ENCODE measurements at places on chromosomes 3 and 15.
A peak's percentile ranks its signal among the peaks of the same experiment; 100 is the strongest.

DNA sequence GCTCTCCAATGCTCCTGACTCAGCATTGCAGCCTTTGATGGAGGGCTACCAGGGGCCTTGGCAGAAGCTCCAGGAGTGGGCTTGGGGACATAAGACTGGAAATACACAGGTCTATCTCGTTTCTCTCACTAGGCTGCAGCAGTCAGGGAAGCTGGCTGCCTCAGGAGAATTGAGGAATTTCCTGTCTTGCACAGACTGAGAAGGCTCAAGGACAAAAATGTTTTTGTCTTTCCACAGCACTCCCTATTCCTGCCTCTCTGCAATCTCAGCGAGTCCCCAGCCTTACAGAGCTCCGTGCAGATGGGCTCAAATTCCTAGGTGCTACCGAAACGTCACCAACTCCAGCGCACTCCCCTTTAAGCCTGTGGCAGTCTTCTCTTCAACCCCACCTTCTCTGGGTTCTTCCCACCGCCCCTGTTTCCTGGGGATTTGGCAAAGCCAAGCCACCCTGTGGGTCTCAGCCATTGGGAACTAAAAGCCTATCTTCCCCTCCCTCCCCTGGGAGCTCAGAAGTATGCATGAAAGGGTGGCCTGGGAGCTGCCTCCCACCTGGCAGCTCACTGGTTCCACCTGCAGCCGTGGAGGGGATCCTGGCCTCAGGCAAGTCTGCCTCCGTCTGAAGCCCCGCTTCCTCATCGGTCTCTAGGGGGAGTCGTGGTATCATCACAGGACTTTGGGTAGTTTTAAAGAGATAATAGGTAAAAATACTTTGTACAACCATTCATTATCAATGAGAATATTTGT lies 322.6 kb upstream of the FRG2C start:
- ATAC-seq = no peak

DNA sequence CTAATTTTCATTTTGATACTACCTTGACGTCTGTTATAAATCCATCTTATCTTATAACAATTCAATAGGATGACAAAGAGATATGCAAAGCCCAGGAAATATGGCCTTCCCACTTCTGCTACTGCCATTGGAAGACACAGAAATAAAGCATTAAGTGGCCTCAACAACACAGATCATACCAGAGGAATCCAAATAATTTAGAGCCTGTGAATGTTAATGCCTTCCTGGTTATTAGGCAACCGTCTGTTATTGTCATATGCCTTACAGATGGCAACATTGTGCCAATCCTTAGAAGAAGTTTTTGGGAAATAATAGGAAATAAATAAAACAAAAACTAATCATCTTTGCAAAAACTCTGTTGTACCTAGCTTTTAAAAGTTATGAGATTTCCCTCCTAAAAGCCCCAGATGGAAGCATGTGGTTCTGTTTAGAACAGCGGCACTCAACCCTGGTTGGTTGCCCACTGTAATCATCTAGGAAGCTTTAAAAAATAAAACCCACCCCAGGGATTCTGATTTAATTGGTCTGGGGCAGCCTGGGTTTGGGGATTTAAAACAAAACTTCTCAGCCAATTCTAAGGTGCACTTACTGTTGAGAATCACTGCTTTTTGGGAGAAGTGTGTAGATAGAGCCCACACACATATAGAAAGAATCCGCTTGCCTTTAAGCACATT lies 704.8 kb upstream of the CFAP20DC start:
- ATAC-seq = no peak

- ATAC-seq = peak; percentile 99
Observed at GRCh38 chr15:101201411-101202174, 50.3 kb downstream of the CHSY1 start.

DNA sequence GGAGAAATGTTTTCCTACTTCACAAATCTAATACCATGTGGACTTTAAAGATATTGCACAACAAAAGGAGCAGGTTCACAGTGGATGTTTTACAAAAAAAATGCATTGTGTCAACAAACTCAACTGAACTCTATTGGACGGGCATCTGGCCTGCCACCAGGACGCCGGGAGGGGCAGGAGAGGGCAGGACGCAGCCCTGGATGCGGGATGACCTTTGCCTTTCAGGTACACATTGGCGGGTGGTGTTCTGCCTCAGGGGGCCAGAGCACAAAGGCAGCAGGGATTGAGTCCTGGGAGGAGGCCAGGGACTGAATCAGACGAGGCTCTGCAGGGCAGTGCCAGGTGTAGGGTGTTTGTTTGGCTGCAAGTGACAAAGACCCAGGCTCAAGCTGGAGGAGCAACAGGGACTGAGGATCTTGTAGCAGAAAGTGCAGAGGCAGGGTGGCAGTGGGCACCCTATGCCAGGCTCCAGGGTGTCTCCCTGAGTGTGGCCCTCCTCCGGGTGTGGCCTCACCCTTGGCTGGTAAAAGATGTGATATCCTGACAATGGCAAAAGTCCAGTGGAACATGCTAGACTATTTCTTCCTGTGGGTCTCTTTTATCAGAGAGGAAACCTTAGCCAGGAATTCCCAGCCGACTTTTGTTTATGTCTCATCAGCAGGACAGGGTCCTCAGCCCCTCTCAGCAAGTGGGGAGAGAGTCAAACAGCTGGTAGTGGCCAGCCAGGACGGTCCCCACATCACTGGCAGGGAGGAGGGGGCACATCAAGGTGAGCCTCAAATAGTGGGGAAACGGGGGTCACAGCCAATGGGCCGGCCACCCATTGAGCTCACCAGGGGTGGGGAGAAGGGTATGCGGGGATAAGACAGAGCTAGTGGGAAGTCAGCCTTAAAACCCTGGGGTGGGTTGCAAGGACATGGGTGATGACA lies 29.7 kb upstream of the KLF13 start:
- no peak for ATAC-seq

GRCh38 chr3:71854096-71854495 lies 69.1 kb upstream of the PROK2 start:
- no peak for ATAC-seq

- no peak for ATAC-seq
Observed at GRCh38 chr15:22810033-22810852, 23.8 kb downstream of the NIPA1 start.

DNA sequence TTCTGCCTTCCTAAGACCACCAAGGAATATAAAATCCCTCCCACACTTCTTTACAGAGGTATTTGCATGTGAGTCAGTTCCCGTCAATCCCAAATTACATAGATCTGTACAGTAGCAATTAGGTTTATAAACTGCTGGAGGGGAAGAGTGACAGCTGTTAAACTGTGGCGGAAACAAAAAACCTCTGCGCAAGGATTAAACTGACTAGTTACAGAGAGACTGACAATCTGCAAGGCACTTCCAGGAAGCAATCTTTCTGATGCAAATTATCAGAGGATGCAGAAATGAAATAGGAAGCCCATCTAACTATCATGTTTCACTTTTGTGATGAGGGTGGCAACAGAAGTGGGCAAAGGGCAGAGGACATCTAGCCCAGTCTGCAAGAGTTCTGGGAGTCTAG lies 150.4 kb downstream of the RTP4 start:
- no peak for ATAC-seq

DNA sequence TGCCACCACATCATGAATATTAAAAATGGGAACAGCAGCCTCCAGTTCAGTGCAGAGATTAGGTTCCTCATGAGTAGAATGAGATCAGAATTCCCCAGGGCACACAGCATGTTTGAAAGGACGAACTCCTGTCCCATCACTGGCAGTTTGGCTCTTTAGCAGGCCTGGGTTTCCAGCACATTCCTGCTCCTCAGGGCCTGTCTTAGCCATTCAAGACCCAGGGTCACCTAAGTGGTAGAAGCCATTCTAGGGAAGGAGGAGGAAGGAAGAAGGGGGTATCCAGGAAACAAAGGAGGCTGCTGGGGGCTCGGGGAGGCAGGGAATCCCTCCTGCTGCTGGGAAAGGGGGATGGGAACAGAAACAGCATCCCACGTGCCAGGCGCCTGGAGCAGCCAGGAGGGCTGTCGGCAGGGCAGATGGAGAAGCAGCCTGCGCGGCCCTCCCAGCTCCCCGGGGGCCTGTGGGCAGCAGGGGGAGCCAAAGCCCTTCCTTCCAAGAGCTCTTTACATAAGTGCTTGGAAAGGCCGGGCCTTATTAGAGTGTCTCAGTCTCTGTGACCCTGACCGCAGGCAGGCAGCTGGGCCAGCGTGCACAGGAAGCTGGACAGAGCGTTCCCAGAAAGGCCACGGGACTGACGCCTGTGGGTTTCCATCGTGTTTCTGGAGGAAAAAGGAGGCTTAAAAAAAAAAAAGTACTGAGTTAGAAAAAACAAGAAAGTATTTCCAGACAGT lies 24.7 kb downstream of the LOXL1 start:
- ATAC-seq = peak; percentile 99

GRCh38 chr15:29040370-29040751 lies 154.6 kb downstream of the APBA2 start:
- no peak for ATAC-seq

- ATAC-seq = no peak
Observed at GRCh38 chr3:189748046-189748445, 116.9 kb downstream of the TP63 start.

- no peak for ATAC-seq
Observed at GRCh38 chr15:40287968-40288367, 5.1 kb upstream of the ANKRD63 start.
